ENCODE measurements at places on chromosomes 16 and 17.

- no peak for DNase-seq
Measured at GRCh38 chr16:9048302-9048700, 43.1 kb upstream of the HAPSTR1 start.

GRCh38 chr17:19339341-19339815 lies 23.1 kb downstream of the B9D1 start:
- DNase-seq = no peak

DNA sequence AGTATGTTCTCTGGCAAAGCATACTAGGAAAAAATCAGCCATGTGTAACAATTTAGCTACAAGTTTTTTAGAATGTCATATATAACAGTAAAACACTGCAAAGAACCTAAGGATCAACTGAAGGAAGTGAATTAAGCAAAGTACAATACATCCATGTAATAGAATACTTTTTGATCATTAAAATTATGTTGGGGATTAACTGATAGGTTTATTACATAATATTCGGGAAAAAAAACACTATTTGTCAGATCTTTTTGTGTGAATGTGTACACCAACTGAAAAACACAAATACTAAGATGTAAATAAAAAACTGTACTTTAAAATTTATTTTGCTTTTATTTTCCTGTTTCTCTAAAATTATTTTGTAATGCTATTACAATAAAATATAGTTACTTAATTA lies 185.5 kb upstream of the DYNLRB2 start:
- DNase-seq = no peak

DNA sequence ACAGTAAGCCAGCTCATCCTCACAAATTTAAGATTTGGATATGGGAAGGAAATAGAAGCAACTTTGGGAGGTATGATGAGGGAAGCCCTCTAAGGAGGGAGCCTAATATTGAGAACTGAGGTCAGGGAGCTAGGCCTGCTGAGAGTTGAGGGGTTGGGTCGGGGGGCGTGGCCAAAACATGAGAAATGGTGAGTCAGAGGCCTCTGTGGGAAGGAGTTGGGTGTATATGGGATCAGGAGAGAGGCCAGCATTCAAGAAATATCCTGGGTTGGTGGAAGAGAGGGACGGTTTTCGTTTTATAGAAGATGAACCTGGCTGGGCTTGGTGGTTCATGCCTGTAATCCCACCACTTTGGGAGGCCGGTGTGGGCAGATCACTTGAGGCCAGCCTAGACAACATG lies 48.4 kb downstream of the CLEC16A start:
- no peak for DNase-seq

DNA sequence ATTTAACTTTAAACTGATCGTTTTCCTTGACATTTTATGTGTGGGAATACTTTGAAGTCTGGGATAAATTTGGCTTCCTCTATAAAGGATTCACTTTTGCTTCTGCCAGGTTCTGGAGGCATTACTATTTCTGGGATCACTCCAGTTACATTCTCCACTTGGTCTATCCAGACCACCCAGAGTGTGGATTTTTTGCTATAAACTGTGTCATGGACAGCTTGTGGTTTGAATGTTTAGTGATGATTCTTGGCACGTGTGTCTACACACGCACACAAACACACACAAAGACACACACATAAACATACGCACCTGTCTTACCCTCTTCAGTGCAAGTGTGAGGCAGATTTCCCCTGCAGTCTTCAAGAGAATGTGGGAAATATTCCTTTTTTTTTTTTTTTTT lies 27.4 kb upstream of the MSI2 start:
- no peak for DNase-seq

GRCh38 chr17:9647014-9647413 lies 1.7 kb downstream of the USP43 start:
- no peak for DNase-seq

DNA sequence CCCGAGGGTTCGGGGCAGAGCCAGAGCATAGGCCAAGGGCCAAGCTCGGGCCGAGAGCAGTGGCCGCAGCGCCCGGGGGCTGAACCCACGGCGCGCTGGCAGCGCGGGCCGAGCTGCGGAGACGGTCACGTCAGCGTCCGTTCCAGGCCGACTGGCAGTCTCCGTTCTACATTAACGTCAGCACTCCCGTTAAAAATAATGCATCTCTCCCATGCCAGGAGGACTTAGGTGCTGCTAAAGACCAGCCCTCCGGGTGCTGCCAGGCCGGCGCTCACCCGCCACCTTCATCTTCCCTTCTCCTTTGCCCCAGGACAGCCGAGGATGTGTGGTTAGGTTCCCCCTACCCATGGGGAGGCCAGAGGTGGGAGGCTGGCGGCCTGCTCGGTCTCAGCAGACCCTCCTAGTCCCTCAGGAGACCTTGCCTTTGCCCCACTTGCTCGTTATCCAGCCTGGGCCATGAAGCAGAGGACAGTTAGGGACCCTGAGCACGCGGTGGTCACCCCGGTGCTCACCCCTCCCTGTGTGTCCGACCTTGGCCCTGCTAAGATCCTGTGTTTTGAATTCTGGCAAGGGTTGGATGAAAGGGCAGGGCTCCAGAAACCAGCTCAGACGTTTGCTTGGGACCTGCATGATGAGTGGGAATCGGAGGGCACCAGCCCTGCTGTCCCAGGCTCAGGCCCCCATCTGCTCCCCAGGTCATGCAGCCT lies 572 bp downstream of the MPG start:
- no peak for DNase-seq

GRCh38 chr16:24568392-24568791 lies 29.0 kb downstream of the RBBP6 start:
- DNase-seq = no peak

GRCh38 chr16:4679156-4679849 lies 14.1 kb upstream of the NUDT16L1 start:
- DNase-seq = no peak

DNA sequence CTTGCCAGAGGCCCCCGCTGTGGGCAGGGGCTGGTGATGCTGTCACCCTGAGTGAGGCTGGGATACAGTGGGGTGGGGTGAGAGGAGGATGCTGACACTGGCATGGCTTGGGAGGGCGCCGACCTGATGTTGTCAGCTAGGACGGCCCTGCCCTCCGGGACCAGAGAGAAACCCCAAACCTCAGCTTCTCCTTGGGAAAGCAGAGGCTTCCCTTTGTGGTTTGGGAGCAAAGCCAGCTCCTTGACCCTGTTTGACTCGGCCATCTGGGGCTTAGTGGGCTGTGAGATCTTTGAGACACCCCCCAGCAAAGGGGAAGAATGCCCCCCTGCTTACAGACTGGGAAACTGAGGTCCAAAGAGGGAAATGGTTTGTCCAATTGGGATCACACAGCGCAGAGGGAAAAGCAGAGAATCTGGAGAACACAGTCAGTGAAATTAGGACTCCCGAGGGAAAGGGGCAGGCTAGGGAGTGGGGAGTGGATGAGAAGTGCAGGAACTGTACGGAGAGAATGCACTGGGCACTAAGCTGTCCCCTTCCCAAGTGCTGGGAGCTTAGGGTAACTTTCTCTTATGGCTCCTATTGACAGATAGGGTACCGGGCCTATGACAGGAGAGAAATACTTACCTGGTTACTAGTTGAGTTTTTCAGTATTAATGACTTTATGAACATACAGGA lies 40.7 kb upstream of the DLX4 start:
- DNase-seq = no peak
